Chondrocyte (in vitro differentiated cells): ENCODE measurements at places on chromosomes 2 and 18. TPM values are rescaled to one million over a fixed set of nuclear protein-coding genes. Genes with fewer than 3 reads are reported as not detected.

DNA sequence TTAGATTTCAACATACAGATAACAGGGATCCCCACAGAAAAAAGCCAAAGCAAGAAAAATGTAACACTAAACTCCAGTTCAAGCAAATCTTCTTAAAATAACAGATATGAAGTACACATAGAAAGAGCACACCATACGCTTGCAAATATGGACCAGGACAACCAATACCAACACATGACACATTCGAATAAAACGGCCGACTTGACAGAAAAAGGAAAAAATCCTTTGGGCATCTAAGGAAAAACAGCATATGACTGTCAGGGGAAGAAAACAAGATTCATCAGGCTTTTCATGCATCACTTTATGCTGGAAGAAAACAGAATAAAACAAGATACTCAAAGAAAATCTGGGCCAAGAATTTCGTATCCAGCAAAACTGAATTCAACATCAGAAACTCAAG lies 16.0 kb downstream of the RNASEH1 start:
- no peak for DNase-seq
- H3K4me1 ChIP-seq, result peaks cover under 1% of the 10 kb centered on the region
- H3K36me3 ChIP-seq, result peaks cover 24% of the 10 kb centered on the region
- H3K4me3 ChIP-seq, result no peak overlapping the region
- H3K27me3 ChIP-seq, result no peaks in the 10 kb centered on the region

DNA sequence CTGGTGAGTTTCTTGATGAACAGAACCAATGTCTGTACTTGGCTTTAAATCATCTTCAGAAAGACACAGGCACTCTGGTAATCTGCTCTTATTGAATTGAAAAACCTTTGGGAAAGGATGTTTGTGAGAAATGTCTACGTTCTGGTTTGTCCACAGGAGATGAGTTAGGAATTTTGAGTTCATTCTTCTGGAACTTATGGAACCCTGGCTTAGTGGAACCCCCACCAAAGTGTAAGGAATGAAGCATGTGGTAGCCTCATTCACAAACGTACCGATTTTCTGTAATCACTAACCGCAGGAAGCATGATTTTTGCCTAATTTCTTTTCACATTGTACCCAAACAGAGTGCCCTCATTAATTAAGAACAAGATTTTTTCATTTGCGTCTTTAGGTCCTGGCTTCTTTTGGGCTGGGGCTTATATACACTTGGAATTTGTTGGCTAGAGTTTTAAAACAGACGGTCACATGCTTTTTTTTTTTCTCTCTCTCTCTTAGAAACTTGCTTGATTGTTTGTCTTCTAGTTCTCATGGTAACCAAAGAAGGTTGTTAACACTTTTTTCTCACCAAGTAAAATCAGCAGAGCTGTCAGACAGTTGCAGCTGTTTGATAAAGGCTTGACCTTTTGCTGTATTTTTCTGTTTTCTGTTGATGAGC lies 314.1 kb upstream of the THUMPD2 start:
- peak overlapping the region; percentile 50 for H3K27ac ChIP-seq
- no peaks in the 10 kb centered on the region for H3K27me3 ChIP-seq
- no peak overlapping the region for H3K4me3 ChIP-seq
- H3K4me1 ChIP-seq, result peaks cover 46% of the 10 kb centered on the region

DNA sequence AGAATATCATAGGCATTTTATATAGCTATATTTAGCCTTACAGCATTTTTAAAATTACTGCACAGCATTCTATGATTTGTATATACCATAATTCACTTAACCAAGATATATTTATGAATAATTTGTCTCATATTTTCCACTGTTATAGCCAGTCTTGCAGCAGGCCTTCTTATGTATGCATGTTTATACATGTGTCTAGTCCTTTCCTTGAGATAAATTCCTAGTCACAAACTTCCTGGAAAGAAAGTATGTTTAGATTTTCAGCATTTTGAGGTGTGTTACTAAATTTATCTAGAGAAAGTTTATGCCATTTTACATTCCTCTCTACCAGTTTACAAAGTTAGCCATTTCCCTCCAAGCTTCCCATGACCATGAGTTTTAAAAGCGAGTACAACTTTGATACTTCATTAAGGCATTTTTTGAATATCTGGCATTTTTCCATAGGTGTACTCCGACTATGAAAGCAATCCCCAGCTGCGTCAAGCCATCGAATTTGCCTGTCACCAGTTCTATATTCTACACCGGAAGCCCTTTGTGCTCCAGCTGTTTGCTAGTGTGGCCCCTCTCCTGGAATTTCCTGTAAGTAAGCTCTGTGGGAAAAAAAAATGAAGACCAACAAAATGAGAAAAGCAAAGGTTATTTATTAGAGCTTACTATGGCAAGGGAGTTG lies 59.4 kb upstream of the RPE start:
- peak overlapping the region; percentile 69 for H3K27ac ChIP-seq
- peaks cover 36% of the 10 kb centered on the region for H3K4me1 ChIP-seq

- peaks cover 2% of the 10 kb centered on the region for H3K36me3 ChIP-seq
- DNase-seq, result no peak
- no peak overlapping the region for H3K4me3 ChIP-seq
- H3K27ac ChIP-seq, result no peak overlapping the region
- peaks cover 19% of the 10 kb centered on the region for H3K27me3 ChIP-seq
These were observed 178.6 kb downstream of the ZBTB7C start for GRCh38 chr18:48230467-48231113.

- no peak overlapping the region for H3K4me3 ChIP-seq
- no peaks in the 10 kb centered on the region for H3K36me3 ChIP-seq
- peak; percentile 86 for DNase-seq
- peaks cover 2% of the 10 kb centered on the region for H3K4me1 ChIP-seq
- no peak overlapping the region for H3K27ac ChIP-seq
These were observed 4.0 kb downstream of the NRXN1 start for GRCh38 chr2:51027968-51028367.

DNA sequence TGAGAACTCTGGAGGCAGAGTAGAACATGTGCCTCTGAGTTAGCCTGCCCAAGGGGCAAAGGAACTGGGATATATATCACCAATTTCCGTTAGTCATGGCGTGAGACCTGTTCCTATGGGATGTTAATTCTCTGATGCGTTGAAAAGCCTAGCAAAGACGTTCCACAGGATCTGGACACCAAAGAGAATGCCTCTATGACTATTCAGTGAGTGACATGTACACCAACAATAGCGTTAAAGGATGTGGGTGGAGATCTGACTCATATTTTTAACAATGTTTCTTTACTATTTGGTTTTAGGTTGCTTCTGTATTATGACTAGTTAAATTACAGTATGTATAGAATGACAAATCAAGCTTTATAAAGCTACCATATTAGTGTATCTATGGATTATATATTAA lies 320.9 kb upstream of the MC4R start:
- no peak for DNase-seq
- H3K27ac ChIP-seq, result no peak overlapping the region
- H3K36me3 ChIP-seq, result no peaks in the 10 kb centered on the region

GRCh38 chr2:109335631-109336176 lies 206.7 kb downstream of the SH3RF3 start:
- H3K4me3 ChIP-seq, result peak overlapping the region; percentile 44
- H3K27me3 ChIP-seq, result no peaks in the 10 kb centered on the region
- H3K36me3 ChIP-seq, result peaks cover 8% of the 10 kb centered on the region
- H3K27ac ChIP-seq, result peak overlapping the region; percentile 94
- peaks cover 95% of the 10 kb centered on the region for H3K4me1 ChIP-seq
- no peak for DNase-seq

- DNase-seq, result no peak
- H3K27me3 ChIP-seq, result no peaks in the 10 kb centered on the region
- H3K4me1 ChIP-seq, result peaks cover 6% of the 10 kb centered on the region
- no peaks in the 10 kb centered on the region for H3K36me3 ChIP-seq
These were observed 53.0 kb upstream of the ID2 start for GRCh38 chr2:8628866-8629209.

- no peak for DNase-seq
- H3K4me3 ChIP-seq, result no peak overlapping the region
- H3K4me1 ChIP-seq, result no peaks in the 10 kb centered on the region
- H3K27me3 ChIP-seq, result peaks cover 37% of the 10 kb centered on the region
These were observed 73.8 kb downstream of the ZNF385B start for GRCh38 chr2:179787601-179788000.

GRCh38 chr18:2891526-2892431 lies 45.0 kb downstream of the EMILIN2 start:
- peaks cover 4% of the 10 kb centered on the region for H3K36me3 ChIP-seq
- peak overlapping the region; percentile 36 for H3K27ac ChIP-seq
- H3K27me3 ChIP-seq, result peaks cover under 1% of the 10 kb centered on the region
- no peak for DNase-seq
- no peak overlapping the region for H3K4me3 ChIP-seq

DNA sequence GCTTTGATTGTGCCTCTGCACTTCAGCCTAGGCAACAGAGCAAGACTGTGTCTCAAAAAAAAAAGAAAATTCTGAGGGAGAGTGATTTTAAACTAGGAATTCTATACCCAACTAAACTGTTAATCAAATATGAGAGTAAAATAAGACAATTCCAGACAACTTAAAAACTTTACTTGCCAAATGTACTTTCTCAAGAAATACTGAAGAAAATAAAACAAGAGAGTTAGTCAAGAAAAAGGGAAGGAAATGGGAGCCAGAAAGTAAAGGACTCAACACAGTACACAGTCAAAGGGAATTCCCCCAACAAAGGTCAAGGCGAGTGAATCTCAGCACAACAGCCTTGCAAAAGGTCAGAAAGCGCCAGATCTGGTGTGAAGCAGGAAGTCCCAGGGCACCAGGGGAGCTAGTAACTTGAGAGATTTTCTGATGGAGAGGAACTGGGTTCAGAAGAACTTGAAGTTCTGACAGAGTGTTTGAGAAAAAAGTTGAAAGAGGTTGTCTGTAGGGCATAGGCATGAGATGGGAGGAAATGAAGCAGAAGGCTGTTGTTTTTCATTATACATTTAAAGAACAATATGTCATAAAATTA lies 22.6 kb upstream of the TBC1D8 start:
- H3K4me1 ChIP-seq, result peaks cover 19% of the 10 kb centered on the region
- H3K27me3 ChIP-seq, result no peaks in the 10 kb centered on the region
- no peak for DNase-seq
- H3K36me3 ChIP-seq, result peaks cover 7% of the 10 kb centered on the region
- H3K27ac ChIP-seq, result no peak overlapping the region
- H3K4me3 ChIP-seq, result no peak overlapping the region

SNED1 gene
- 1.6 to 2.9 TPM (median 1.9 TPM) in 3 replicates for total RNA-seq

DNA sequence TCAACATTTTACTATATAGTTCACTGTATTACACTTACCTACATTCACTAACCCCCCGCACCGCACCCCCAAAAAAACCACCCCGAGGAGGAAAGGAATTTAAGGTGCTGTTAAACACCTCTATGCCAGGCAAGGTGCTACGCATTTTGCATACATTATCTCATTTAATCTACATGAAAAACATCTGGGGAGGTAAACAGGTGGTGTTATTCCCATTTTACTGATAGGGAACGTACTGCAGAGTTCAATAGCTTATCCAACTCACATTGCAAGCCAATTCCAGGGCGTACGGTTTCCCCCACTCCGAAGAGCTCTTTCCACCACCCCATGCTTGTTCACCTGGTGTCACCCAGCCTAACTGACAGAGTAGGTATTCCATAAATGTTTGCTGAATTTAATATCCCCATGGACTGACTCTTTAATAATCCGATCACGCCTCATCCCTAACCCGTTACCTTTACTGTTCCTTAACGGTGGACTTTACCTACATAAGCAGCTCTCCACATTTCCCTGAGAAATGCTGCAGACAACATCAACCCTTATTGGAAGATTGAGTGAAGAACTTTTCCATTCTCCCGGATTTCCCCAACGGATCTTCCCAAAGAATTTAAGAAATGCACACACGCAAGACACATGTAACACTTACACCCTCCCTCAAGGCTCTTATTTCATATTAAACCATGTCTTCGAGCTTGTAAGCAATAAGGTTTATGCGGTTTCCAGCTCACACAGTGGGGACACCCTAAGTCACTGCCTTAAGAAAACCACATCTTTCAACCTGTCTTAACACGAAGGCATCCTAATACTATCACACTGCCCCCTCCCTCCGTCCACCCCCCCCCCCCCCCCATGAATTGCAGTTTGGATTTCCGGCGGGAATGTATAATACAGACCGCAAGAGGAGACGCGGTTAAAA lies 1.2 kb downstream of the RAPH1 start:
- H3K36me3 ChIP-seq, result peaks cover 2% of the 10 kb centered on the region
- DNase-seq, result no peak
- H3K27ac ChIP-seq, result peak overlapping the region; percentile 92
- H3K4me1 ChIP-seq, result peaks cover 51% of the 10 kb centered on the region
- H3K27me3 ChIP-seq, result no peaks in the 10 kb centered on the region

DNA sequence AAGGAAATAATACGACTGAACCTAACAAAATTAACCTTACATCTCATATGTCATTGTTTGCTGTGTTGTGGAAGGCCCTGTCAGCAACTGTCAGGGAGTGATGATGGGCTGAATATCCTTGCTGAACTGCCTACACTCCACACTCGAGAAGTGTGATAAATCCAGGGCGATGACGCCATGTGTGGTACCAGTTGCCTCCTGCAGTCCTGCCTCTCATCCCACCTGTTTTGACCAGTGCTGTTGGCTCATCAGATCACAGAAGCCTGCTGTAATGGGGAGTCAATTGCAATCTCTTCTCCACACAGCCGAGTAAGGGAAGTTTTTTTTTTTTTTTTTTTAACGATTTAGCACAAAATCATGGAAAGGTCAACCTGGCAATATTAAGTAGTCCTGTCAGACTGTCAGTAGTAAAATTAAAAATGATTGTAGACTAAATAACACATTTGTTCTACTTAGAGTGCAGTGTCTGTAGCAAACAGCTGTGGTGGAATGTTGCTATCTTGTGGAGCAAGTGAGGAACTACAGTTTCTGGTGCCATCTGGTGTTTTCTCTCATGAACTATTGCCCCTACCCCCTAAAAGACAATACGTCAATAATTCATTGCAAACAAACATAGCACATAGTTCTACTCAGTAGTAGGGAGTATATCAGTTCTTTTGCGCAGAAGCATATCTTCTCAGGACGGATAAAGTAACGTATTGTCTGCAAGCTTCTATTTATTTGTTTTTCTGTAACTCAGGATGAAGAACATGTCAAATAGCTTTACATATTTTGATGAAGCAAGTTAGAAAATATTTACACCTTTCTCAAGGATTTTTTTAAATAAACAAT lies 347.6 kb downstream of the CTNNA2 start:
- H3K4me3 ChIP-seq, result no peak overlapping the region
- DNase-seq, result no peak
- no peaks in the 10 kb centered on the region for H3K4me1 ChIP-seq
- peaks cover 30% of the 10 kb centered on the region for H3K27me3 ChIP-seq

MORN2 gene
- 9.5 to 20.0 TPM (median 9.8 TPM) in 3 replicates for total RNA-seq

- H3K36me3 ChIP-seq, result peaks cover 5% of the 10 kb centered on the region
- no peak overlapping the region for H3K4me3 ChIP-seq
- no peak for DNase-seq
- no peaks in the 10 kb centered on the region for H3K4me1 ChIP-seq
- no peak overlapping the region for H3K27ac ChIP-seq
- no peaks in the 10 kb centered on the region for H3K27me3 ChIP-seq
These were observed 70.1 kb downstream of the GTF3C3 start for GRCh38 chr2:196729418-196729817.

LONRF2 gene
- total RNA-seq, result 1.7 to 1.8 TPM (median 1.7 TPM) in 3 replicates

PMAIP1 gene
- total RNA-seq, result 4.1 to 9.9 TPM (median 8.0 TPM) in 3 replicates
